COR-L47 (cell line): ENCODE measurements at places on chromosomes 6 and 20.

- DNase-seq = no peak
Observed at GRCh38 chr6:148134592-148134991, 208.0 kb upstream of the SASH1 start.

DNA sequence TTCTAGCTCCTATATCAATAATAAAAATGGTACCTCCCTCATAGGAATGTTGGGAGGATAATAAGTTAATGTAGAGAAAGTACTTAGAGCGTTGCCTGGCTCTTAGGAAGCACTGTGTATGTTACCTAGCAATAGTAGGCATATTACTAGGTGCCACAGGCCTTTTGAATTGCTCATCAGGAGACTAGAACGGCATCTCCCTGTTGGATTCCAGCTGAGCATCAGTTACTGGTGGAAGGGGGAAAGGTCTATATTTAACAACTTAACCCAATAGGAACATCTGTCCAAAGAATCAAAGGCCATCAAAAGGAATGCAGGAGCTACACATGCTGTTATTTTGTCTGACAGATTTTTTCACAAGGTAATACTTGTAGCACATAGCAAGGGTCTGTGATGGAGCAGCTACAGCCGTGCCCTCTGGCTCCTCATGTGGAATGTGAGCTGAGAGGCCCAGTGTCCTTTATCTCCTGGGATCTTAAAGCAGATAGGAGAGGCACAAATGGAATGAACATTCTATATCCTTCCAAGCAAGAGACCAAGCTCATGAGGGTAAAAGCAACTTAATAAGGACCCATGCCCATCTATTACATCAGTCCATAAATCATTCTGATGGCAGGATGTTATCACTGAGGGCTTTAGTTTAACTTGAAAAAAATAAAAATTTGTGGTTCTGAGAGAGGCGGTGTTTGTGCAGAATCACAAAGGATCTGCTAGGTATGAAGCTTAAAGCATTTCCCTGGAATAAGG lies 184.9 kb upstream of the LAMP5 start:
- no peak for DNase-seq

DNA sequence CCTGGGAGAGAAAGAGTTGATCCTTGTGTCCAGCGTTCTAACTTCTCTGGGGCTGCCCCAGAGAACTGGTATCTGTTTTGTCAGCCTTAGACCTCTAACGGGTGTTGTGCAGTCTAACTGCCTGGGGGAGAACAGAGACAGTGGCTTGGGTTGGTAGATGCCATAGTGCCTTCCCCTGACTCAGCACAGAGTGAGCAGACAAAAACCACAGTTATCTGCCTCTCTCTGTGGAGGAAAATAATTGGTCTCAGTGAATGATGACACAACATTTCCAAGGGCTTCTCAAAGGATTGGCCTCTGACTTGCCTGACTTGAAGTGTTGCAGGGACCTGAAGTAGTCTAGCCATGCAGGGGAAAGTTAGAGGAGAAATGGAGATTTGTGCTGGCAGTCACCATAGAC lies 226.2 kb upstream of the MAN1A1 start:
- no peak for DNase-seq

DNA sequence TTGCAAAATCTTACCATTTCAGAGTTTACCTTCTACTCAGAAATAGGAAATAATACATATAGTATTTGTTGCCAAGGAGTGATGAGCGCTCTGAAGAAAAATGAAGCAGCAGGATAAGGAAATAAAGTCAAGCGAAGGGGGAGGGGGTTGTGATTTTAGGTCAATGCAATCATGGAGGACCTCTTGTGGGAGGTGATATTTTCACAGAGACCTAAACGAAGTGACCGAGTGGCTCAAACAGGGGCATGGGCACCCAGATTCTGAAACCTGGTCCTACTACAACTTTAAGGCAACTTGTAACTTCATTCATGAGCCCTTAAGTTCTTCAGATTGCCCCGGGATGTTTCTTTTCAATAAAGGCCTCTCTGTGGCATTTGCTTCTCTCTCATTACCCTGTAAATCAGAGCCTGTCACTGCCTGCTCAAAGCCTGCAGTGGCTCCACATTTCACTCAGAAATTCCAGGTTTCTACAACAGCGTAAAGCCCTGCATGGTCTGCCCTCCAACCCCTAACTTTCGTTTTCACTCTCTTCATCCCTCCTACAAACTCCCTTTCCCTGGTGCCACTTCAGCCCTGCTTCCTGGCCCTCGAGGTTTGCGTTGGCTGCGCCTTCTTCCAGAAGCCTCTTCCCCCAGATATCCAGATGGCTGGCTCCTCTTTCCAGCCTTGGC lies 162.7 kb downstream of the TBC1D7 start:
- DNase-seq = no peak

- DNase-seq = no peak
Observed at GRCh38 chr6:117494283-117494682, 11.8 kb downstream of the DCBLD1 start.

DNA sequence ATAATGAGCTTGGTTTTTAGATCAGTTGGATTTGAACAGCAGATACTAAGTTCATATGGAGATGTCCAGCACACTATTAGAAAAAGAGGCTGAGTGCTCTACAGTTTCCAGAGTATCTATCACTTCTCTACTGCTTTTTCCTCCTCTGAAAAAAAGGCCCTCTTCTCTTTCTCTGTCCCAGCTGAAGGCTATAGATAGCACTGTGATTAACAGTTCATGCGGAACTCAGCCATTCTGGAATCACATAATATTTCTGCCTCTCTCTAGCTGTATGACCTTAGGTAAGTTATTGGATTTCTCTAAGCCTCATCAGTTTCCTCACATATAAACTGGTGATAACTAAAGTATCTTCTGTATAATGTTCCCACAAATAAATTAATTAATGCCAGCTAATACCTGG lies 184.1 kb downstream of the UBE3D start:
- no peak for DNase-seq

DNA sequence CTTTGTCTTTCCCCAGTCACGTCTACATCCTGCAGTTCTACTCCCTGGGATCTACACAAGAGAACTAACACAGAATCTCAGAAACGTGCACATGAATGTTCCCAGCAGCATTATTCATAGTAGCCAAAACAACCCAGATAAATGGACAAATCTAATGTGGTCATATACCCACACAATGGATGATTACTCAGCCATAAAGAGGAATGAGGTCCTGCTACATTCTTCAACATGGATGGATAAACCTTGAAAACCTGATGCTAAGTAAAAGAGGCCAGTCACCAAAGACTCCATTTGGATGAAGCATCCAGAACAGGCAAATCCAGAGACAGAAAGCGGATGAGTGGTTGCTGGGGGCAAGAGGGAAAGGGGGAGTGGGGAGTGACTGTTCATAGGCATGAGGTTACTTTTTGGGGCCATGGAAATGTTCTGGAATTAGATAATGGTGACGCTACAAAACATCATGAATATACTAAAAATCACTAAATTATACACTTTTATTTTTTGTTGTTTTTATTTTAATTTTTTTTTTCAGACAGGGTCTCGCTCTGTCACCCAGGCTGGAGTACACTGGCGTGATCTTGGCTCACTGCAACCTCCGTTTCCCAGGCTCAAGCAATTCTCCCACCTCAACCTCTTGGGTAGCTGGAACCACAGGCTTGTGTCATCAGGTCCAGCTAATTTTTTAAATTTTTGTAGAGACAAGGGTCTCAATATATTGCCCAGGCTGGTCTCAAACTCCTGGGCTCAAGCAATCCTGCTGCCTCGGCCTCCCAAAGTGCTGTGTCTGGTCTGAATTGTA lies 50.8 kb upstream of the DSN1 start:
- no peak for DNase-seq

DNA sequence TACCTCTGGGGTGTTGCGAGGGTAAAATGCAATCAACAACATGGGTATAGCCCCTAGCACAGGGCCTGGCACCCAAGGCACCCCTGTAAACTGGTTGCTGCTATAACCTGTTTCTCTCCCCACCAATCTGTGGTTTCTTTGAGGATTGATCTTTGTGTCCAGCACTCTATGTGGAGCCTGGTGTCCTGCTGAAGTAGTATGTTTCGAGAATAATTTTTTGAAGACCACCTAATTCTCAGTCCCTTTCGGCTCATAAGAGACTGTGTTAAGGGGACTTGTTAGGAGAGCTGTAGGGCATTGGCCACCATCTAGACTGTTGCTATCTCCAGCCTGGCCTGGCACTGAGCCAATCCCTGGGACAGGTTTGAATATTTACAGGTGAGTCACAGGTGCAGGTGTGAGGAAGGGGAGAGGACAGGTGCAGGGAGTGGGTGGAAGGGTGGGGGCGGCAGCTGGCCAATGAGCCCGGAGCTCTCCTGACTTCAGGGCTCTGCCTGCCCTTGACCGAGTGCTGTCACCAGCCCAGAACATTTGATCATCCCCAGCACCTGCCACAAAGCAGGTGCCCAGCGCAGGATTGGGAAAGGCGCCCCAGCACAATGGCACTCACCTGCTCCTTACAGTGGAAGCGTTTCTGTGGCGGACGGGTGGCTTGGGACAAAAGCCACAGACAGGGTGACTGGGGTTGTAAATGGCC lies 8.1 kb upstream of the C20orf144 start:
- peak; percentile 91 for DNase-seq

DNA sequence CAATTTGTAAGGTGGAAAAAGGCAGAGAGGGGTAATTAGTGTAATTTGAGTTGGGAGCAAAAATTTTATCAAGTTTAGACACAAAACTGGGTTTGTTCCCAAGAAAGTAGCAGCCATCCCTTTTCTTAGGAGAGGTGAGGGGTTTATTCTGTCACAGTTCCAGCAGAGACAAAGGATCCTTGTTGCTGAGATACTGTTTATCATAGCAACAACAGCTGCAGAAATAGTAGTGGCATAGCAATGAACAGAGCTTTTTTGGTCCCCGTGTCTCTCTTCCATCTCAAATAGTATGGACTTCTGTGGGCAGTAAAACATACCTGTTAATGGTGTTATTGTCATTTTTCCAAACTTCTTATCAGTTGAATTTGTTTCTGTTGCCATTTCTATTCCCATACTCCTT lies 23.9 kb downstream of the ZKSCAN8 start:
- DNase-seq = no peak

DNA sequence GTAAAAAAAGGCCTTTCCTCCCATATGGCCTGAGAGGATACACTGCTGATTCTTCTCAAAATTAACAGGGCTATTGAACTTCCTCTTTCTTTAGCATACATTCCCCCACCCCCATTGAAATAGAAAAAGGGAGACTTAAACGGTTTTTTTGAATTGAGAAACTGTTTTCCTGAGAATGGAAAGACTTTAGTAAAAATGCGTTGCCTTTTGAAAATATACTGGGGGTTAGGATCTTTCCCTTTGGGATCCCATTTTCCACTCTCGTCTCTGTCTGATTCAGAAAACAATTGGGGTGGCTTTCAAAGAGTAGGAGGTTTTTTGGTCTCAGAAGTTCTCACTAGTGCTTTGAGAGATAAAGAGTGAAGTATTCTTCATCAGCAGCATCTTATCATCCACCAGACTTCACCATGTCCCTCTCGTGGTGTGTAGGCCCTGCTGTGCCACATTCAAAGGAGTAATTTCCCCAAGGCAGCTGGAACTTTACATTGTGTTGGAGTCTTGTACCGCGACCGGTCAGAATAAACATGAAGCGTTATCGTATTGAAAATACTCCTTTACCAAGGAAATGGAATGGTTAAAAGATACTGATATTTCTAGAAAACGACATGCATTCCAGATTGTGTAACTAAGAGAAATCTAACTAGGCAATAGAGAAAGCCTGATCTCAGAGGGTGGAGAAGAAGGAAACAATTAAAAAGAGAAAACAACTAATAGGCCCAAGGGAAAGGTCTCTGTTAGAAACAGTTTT lies 10.6 kb downstream of the MYB start:
- no peak for DNase-seq

DNA sequence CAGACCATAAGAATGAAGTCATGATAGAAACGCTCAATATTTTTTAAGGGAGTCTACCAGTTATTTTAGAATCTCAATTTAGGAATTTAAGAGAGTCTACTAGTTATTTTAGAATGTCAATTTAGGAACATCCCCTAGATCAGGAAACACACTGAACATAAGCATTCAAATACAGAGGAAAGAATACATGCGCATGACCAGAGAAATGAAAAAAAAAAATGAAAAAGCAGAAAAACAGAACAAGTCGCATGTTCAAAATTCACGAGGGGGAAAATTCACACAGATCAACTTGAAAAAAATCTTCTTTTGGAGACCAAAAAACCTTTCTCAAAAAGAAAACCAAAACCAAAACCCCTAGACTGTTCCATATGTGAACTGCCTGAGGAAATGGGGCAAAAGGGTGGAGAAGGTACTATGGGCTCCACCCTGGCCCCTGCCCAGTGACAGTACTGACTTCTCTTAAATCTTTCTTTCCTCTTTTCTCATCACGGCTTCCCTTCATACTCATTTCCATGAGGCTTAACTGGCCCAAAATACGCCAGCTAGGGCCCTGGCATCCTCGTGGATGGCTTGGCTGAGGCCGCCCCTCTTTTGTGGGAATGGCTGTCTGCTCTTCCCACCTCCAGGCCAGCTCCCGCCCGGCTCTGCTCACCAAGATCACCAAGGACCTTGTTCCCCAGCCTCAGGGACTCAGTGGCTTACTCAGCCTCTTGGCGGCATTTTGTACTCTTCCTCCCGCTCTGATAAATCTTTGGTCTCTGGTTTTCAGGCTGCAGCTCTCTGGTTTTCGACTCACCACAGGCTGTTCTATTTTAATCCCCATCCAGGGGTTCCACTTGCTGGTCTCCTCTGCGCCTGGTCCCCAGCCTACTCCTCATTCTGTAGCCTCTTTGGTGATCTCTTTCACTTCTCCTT lies 11.2 kb downstream of the ZBTB2 start:
- DNase-seq = no peak

GRCh38 chr6:49530141-49530776 lies 20.2 kb upstream of the C6orf141 start:
- DNase-seq = no peak

GRCh38 chr6:163230901-163231300 lies 183.6 kb upstream of the QKI start:
- no peak for DNase-seq

- DNase-seq = no peak
Observed at GRCh38 chr20:41308726-41309413, 8.7 kb downstream of the ZHX3 start.

GRCh38 chr6:74605922-74606581 lies 599.8 kb downstream of the COL12A1 start:
- no peak for DNase-seq

GRCh38 chr6:46626228-46626909 lies 26.2 kb downstream of the CYP39A1 start:
- DNase-seq = no peak

DNA sequence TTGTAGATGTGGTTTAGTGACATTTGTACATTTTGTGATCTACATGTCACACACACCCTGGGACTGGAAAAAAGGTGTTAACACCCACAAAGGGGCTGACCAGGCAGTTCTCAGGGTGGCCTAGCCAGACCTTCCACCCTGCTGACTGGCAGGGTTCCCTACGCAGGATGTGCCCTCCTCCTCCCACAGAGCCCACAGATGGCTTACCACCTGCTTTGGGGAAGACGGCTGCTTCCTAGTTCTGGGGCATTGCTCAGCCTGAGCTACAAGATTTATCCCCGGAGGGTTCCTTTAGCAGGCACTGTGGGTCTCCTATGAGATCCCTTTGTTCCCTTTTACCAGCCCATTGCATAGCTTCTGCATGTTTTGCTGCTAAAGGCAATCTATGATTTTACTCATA lies 35.1 kb downstream of the SNAP25 start:
- no peak for DNase-seq

- no peak for DNase-seq
Observed at GRCh38 chr6:161161889-161162624, 111.8 kb downstream of the AGPAT4 start.

- DNase-seq = no peak
Observed at GRCh38 chr6:166610069-166610468, 17.0 kb downstream of the RPS6KA2 start.

- no peak for DNase-seq
Observed at GRCh38 chr20:57579898-57580447, 19.1 kb downstream of the PCK1 start.
